CD8-positive, alpha-beta T cell (primary cell): ENCODE measurements at places on chromosomes 7 and 10.

GRCh38 chr7:5382281-5382892, 41.2 kb downstream of the TNRC18 start:
- DNase-seq = no peak

DNA sequence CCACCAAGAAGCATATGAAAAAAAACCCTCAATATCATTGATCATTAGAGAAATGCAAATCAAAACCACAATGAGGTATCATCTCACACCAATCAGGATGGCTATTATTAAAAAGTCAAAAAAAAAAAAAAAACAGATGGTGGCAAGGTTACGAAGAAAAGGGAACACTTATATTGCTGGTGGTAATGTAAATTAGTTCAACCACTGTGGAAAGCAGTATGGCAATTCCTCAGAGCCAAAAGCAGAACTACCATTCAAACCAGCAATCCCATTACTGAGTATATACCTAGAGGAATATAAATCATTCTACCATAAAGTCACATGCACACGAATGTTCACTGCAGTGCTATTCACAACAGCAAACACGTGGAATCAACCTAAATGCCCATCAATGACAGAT, 46.0 kb downstream of the CNOT4 start:
- DNase-seq = no peak

- no peak for DNase-seq
Observed at GRCh38 chr10:75049316-75050148, 61.9 kb upstream of the SAMD8 start.

- DNase-seq = no peak
Observed at GRCh38 chr7:150311711-150312110, 11.4 kb upstream of the LRRC61 start.

DNA sequence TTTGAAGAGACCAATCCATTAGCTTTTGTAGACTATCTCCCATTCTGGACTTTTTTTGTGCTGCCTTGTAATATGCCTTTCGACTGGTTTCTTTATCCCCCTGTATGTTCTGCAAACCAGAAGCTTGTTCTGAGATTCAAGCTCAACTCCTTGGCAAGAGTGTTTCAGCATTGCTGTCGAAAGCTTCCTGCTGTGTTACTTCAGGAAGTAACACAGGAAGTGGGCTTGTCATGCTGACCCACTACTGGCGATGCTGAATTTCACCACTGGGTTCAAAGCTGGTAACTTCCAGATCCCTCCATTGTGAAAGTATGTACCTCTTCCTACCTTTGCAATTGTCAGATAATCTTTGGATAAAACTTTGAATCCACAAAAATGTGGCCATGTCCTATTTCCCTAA, 57.9 kb upstream of the INSYN2A start:
- no peak for DNase-seq

DNA sequence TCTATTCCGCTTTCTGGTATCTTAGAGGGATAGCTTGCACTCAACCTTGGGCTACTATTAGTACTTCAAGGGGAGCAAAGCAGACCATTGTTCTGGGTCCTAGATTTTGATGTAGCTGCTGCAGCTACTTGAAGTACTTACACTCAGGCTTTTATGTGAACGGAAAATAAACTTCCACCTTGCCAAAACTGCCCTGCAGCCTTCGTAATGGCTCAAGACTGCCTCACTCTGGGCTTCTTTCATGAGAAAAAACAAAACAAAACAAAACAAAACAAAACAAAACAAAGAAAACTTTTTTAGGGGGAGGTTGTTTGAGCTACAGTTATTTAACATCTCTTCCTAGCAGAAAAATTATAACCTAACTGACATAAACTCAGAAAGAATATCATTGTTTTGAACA, 19.4 kb upstream of the EPHB6 start:
- DNase-seq = no peak

- DNase-seq = peak; percentile 70
Observed at GRCh38 chr7:106866298-106867281, 1.5 kb downstream of the PIK3CG start.

DNA sequence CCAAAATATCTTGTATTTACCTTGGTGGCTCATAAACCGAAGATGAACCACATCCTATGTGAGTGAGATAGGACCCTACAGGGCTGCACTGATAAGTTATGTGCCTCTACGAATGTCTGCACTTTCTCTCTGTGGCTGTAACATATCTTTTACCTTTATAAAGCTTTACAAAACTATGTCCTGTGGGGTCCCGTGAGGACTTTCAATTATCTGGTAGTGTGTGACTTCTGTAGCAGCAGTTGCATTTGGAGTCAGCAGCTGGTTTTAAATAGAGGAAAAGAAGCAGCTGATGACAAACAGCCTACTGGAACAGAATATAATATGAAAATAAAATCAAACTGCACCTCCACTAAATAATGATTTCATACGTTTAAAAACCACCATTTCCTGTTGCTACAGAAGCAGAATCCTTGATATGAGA, 222.4 kb upstream of the GNAI1 start:
- no peak for DNase-seq

DNA sequence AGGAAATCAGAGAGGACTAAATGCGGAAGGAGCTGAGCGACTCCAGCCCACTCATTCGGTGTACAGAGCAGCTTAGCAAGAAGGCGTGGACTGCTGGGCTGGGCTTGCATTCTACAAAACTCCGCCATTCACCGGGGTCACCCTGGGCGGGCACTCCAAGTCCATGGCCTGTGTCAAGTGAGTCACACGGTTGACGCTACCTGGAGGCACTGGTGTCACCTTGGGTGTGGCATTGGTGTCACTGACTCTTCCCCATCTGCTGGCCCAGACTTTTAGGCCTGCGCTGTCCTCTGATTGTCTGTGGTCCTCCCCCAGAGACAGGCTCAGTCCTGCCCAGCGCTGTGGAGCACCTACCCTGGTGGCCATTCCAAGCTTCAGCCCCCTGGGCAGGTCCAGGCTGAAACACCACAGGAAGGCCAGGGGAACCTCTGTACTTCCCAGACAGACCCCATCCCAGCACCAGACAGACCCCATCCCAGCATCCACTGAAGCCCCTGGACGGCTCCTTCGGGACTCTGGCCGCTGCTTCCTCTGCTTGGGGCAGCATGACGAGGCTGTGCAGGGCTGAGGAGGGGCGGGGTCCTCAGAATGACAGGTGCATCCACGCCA, 30.6 kb upstream of the CNPY1 start:
- DNase-seq = no peak

DNA sequence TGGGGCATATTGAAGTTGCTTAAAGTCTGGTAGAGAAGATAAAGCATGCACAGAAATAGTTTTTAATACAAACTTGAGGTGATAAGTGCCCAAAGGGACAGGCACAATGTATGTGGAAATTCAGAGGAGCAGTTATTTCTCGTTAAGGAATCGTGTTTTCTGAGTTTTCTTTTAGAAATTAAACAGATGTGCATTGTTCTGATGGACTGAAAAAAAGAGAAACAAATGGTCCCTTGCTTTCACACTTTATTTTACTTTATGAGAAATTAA, 45.6 kb downstream of the CNNM2 start:
- no peak for DNase-seq

- DNase-seq = no peak
Observed at GRCh38 chr7:109893231-109893630, 1197.7 kb upstream of the LRRN3 start.

GRCh38 chr10:22615819-22616499, 98.4 kb downstream of the PIP4K2A start:
- no peak for DNase-seq

- peak; percentile 32 for DNase-seq
Observed at GRCh38 chr7:117012696-117013095, 59.4 kb downstream of the ST7 start.

GRCh38 chr10:125551247-125551646, 131.7 kb downstream of the TEX36 start:
- DNase-seq = no peak

- no peak for DNase-seq
Observed at GRCh38 chr7:32206987-32207386, 136.8 kb upstream of the PDE1C start.

- DNase-seq = no peak
Observed at GRCh38 chr7:39261771-39262170, 284.1 kb downstream of the POU6F2 start.

GRCh38 chr10:129694691-129695243, 227.7 kb downstream of the MGMT start:
- DNase-seq = no peak

DNA sequence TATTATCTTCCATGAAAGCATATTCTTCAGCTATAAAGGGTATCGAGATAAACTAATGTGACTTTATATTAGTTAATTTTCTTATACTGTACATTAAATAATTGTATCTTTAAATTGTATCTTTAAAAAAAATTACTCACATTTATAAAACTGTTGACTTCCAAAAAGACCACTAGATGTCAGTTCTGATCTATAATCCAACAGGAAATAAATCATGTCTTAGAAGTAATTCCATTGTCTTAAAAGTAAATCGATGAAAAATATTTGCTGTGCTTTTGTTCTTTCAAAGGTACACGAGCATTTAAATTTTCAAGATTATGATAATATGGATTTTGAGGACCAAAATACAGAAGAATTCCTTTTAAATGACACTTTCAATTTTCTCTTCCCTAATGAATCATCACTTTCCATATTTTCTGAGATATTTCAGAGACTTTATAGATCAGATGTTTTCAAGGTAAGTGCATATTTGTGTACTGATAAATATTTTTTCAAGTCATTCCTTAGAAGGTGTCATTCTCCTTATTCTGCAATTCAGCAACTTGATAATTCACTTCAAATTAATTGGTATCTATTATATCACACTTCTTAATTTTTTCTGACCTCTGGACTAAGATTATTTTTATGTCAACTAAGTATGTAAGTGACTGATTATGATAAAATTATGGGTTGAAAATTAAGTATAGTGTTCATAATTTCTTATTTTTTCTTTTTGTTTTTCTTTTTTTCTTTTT, 138.5 kb downstream of the CPED1 start:
- DNase-seq = no peak

GRCh38 chr7:85075864-85076263, 111.0 kb downstream of the SEMA3D start:
- no peak for DNase-seq

DNA sequence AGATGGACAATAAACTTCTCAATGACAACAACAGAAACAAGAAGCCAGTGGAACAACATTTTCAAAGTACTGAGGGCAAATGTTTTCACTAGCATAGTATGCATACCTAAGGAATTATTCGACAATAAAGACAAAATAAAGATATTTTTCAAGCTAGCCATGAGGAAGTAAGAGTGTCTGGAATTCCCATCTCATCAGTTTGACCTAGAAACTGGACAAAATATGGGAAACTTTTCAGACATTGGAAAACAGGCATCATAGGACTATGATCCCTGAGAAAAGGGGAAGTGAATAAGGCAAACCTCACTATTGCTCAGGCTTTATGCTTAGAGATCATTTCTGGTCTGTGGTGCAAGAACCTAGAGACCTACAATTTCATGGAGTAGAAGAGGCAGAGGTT, 86.3 kb downstream of the OAT start:
- no peak for DNase-seq

DNA sequence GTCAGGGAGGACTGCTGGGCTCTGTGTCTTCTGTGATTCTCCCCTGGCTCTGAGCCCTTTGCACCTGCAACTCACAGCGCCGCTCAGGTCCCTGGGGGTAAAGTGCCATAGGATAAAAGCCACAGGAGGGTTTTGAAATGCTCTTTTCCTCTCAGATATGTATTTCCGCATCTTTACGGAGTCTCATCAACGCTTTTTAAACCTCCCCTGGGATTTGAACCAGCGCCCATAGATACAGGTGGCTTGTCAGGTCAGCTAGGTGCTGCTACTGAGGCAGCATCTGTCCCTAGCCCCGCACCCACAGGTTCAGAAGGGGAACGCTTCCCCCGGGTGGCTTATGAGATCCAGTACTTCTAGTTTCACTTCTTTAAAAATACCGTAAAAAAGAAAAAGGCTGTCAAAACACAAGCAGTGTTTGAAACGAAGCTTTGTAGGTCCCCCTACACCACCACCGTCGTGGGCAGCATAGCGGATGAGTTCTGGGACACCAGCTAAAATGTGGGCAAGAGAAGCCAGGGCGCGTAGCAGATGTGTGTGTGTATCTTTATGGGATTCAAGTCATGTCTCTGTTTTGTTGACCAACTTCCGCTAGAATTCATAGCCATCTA, 173.5 kb downstream of the CUX1 start:
- DNase-seq = no peak

DNA sequence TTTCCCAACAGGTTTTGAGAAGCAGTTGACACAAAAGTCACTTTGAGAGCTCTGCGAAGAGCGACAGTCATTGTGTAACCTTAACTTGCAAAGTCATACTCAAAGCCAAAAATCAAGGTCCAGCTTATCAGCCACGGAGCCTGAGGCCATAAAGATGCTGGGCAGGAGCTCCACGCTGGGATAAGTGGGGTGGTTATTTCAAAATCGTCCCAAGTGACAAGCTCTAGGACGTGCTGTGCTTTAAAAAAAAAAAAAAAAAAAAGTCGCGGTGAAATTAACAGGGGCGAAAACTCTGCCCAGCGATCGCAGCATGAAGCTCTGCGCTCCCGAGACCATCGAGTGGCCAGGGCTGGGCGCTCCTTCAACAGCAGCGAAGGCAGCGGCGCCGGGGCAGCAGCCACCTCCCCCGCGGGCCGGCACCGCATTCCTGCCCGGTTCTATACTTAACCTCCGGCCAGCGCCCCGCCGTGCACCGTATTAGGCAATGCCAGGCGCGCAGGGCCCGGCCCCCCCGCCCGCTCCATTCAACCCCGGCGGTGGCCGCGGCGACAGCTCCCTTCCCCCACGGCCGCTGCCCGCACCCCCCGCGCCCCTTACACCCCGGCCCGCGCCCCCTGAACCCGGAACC, 657 bp downstream of the HACD1 start:
- peak; percentile 18 for DNase-seq

DNA sequence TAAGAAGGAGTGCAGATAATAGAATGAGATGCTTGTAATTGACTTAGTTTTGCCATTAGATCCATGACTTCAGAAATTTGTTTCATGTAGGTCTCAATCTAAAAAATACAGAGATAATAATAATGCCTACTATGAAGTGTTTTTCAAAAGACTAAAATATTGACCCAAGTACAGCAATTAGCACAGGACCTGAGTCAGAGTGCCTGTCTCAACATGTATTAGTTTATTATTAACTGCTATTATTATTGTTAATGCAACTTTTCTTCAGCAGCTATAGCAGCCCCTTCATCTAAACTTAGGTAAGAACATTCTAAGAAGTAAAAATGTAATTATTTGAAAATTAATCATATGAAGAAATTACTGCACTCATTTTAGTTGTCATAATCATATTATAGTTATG, 82.9 kb upstream of the HGF start:
- no peak for DNase-seq

- no peak for DNase-seq
Observed at GRCh38 chr7:475951-476441, 43.6 kb downstream of the PDGFA start.

DNA sequence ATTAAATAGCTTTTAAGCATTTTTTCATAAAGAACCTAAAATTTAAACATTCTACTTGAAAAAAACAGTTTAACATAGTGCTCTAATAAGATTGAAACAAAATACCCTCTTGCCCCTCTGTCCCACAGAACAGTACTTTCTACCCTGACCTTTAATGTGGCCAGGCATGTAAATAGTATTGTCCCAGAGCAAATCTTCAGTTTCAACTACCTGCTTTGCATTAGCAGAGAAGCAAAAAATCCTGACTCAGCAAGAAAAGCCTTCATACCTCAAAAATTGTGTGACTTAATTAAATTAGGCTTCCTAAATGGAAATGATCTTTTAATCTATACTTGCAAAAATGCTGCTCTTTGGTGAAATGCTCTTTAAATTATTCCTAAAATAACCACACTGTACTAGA, 237.4 kb upstream of the AOAH start:
- no peak for DNase-seq

- no peak for DNase-seq
Observed at GRCh38 chr7:20509892-20510572, 105.4 kb upstream of the ABCB5 start.

GRCh38 chr10:110775020-110775375, 96.7 kb upstream of the PDCD4 start:
- DNase-seq = no peak

GRCh38 chr10:15140698-15141097, 27.8 kb downstream of the NMT2 start:
- DNase-seq = no peak
